Fibroblast of skin of left quadriceps (primary cell): ENCODE measurements at places on chromosomes 1 and 21.

DNA sequence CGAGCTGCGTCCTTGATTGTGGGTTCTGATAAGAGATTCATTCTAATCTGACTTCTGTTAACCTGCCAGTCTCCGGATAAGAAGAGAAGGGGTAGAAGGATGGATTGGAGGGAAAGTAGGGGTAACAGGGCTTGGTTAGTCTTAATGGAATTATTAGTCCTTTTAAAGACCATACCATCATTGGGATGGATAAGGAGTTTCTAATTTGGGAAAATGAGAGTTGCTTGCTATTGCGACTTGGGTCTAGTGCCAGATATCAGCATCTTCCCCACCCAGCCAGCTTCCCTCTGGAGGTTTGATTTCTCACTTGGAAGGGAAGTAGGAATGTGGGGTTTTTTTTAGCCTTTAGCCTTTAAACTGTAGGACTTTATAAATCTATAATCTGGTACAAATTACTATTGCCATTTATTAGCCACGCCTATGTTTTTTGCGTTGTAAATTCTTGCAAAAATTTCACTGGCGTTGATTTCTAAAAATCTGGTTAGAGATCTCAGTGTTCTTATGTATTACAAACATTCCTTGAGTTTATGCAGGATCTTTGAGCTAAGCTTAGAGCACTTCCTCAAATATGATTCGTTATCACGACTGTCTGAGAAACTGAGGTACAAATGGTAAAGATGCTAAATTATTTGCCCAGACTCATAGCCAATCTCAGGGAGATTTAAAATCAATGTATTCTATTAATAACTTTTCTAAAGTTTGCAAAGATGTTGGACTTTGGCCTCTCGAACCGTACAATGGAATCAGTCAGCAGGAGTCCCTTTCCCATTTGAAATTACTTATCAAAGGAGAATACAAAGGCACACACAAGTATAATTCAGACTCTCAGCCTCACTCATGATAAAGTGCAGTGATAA is 1.3 kb downstream of the FAM20B start:
- no peak for DNase-seq

DNA sequence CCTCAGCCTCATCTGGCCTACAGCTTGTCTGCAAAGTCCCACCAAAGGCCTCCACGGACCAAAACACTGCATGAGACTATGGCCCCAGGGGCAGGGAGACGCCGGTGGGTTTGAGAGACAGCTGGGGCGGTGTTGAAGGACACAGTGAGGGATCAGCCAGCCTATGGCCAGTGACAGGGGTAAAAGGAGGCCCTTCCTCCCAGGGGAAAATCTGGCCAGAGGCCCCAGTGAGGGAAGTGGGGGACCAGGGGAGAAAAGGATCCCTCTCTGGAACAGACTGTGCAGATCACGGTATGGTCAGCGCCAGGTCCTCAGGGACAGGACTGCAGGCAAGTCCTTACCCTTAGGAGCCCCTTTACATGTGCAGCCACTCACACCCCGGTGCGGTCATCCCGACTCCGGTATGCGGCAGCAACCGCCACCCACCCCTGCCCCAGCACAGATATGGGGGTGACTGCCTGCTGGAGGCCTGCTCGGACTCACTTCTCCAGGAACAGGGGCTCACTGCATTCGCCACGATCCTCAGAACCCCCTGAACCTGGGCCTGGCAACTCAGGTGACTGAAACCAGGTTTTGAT is 1.3 kb downstream of the CERS2 start:
- DNase-seq: no peak

- DNase-seq: no peak
These were observed 1.1 kb upstream of the RPRD2 start for GRCh38 chr1:150362721-150363425.

- DNase-seq: no peak
These were observed 53.6 kb downstream of the TESK2 start for GRCh38 chr1:45437323-45437722.

- DNase-seq: no peak
These were observed 18.7 kb upstream of the SPOCD1 start for GRCh38 chr1:31834501-31834900.
